SHP77 (cell line): ENCODE measurements at places on chromosomes 2 and 18.

DNA sequence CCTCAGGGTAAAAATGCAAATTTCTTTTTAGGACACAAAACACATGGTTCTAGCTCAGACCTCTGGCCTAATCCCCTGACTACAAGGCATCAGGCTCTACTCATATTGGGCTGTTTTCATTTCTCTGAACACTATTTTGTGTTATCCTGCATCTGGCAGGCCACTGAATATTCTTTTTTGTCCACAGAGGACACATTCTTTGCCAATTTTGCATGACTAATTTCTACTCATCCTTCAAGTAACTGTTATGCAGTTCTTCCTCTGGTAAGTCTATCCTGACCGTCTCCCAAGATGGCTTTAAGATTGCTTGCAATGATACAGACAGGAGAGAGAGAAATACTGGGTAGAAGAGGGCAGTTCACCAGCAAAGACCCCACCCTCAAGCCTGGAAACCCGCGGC lies 107.6 kb upstream of the RGPD4 start:
- DNase-seq: no peak

- DNase-seq: peak; percentile 62
These were observed 104.2 kb downstream of the SPTBN1 start for GRCh38 chr2:54560146-54560881.

GRCh38 chr2:20377741-20378140 lies 27.1 kb upstream of the PUM2 start:
- DNase-seq: no peak

- no peak for DNase-seq
These were observed 7.9 kb downstream of the SCYGR5 start for GRCh38 chr2:227674485-227674884.

DNA sequence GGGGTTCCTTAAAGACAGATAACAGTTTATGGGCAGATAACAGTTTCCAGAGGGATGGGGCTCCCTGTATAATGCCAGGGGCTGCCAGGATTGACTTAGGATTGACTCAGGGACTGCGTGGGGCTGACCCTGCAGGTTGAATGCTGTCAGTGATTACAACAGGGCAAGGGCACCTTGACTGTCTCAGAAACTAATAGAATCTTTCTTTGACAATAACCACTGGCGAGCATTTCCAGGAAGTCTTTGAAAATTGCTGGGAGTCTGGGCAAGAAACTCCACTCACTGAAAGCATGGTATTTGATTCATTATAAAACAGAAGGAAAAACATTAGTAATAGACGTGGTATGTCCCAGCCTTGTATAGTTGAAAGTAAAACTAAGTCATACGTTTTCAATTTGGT lies 101.0 kb downstream of the GPD2 start:
- DNase-seq: no peak

DNA sequence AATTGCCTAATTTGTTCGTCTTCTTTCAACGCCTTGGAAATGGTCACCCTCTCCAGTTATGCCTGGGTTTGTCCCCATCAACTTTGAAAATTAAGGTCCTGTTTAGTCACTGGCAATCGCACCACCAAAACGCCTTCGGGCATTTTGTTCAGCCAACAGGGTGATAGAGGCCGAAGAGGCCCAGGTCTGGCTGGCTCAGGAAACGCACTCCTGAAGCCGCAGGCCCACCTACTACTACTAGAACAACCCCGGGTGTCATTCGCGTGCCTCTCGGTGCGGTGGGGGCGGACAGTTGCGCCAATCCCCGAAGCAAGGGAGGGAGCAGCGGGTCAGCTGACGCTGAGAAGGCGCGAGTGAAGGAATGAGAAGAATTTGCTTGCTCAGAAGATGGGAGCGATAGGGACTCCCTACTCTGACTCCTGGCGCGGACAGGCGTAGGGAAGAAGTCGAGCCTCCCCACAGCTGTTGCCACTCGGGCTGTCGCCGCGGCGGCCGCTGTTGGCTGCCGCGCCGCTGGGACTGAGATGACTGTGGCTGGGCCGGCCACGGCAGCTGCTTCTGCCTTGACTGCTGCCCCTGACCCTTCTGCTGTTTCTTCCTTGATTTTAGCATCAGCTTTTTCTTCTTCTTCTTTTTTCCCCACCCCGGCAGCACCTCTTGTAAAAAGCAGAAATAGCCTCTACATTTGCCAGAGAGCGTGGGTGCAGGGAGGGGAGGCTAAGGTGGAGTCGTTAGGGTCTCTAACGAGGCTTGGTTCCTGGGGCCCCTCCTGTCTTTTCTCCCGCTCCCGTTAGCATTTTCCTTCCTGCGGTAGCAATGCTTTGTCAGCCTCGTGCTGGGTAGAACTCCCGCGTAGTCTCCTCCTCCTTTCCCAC lies 387.6 kb downstream of the FIGN start:
- no peak for DNase-seq

GRCh38 chr2:217930761-217931563 lies 71.8 kb downstream of the TNS1 start:
- DNase-seq: no peak

- DNase-seq: no peak
These were observed 80.5 kb downstream of the EHBP1 start for GRCh38 chr2:62785810-62786597.

- no peak for DNase-seq
These were observed 72.7 kb upstream of the STON1 start for GRCh38 chr2:48457227-48457626.

DNA sequence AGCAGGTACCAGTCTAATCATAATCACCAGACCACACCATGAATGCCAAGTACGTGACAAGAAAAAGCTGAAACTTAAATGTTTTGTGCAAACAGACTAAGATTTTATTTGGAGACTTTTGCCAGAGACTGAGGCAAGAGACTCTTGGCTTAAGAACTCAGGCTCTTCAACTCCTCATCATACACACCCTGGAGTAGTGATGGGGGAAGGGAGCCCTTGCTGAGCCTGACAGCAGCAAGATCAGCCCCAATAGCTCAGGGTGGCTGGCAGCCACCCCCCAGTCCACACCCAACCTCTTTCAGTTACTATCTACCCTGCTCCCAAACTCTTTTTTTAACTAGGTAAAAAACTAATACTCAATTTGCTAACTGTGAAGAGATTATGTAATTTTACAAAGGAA lies 114.8 kb downstream of the CCBE1 start:
- DNase-seq: no peak

- DNase-seq: peak; percentile 1
These were observed 69.3 kb downstream of the INPP5D start for GRCh38 chr2:233129351-233129978.
